Thymus (tissue), 14 donors: ENCODE measurements at places on chromosomes 5 and 9.
A peak's percentile ranks its signal among the peaks of the same experiment; 100 is the strongest.

DNA sequence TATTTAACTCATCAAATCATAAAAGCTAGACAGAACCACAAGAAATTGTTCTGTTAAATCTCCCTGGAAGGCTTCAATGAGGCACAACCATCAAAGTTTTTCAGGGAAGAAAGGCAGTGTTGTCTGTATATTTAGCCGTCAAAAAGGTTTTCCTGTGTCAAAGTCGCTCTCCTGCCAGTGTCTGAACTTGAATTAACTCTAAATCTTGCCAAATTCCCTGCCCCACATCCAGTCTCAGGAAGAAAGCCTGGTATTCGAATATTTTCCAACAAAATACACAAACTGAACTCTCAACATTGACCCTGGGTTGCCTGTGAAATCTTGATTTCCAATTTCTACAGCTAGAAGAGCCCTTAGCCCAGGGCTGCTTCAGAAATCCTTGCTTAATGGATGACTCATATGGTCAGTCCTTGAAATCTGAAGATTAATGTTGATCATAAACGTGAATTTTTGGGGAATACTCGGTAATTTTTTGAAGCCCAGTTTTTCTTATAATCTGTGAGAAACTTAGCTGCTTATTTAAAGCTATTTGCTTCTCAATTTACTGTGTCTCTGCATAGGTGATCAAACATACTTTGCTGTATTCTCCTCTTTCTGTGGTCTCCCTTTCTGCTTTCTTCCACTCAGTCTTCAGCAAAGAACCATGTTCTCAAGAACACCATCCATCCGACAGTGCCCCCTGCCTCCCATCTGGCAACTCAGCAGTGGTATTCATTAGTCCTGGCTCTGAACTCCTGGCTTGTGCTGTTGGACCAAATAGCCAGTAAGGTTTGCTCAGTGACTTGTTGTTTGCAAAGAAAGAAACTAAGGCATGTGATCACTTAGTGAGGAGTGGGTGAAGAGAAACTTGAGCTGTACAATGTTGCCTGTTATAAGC, 58.9 kb downstream of the NREP start:
- H3K4me1 ChIP-seq = peaks cover 31% of the 10 kb centered on the region
- no peak overlapping the region for H3K27ac ChIP-seq
- no peak overlapping the region for H3K4me3 ChIP-seq
- no peak for DNase-seq

DNA sequence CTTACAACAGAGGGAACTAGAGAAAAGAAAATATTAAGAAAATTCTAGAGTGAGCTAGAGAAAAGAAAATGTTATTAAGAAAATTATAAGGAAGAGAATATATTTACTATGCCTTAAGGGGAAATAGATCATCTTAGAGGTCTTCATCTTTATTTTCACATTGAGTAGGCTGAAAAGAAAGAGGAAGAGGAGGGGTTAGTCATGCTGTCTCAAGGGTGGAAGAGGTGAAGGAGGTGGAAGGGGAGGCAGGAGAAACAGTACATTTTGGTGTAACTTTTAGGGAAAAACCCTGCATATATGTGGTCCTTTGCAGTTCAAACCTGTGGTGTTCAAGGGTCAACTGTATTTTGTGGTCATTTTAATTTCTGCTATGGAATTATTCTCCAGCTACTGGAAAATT, 46.6 kb downstream of the PPIP5K2 start:
- H3K27ac ChIP-seq = no peak overlapping the region
- no peaks in the 10 kb centered on the region for H3K4me1 ChIP-seq
- H3K36me3 ChIP-seq = peaks cover 13% of the 10 kb centered on the region
- DNase-seq = no peak

- no peaks in the 10 kb centered on the region for H3K36me3 ChIP-seq
- DNase-seq = no peak
- H3K27me3 ChIP-seq = no peaks in the 10 kb centered on the region
- no peaks in the 10 kb centered on the region for H3K4me1 ChIP-seq
- H3K27ac ChIP-seq = no peak overlapping the region
These were observed 351.3 kb downstream of the DRD1 start for GRCh38 chr5:175092691-175093090.

- H3K36me3 ChIP-seq = no peaks in the 10 kb centered on the region
- no peaks in the 10 kb centered on the region for H3K4me1 ChIP-seq
- no peak overlapping the region for H3K4me3 ChIP-seq
- no peaks in the 10 kb centered on the region for H3K27me3 ChIP-seq
- no peak for DNase-seq
These were observed 315.0 kb downstream of the FER start for GRCh38 chr5:109062664-109063063.

- no peak overlapping the region for H3K27ac ChIP-seq
- no peak overlapping the region for H3K4me3 ChIP-seq
- H3K36me3 ChIP-seq = no peaks in the 10 kb centered on the region
- DNase-seq = no peak
These were observed 11.9 kb downstream of the BASP1 start for GRCh38 chr5:17229313-17229712.

GRCh38 chr5:128613128-128613527, 75.1 kb upstream of the FBN2 start:
- no peak for DNase-seq
- H3K4me3 ChIP-seq = no peak overlapping the region
- H3K27ac ChIP-seq = no peak overlapping the region
- no peaks in the 10 kb centered on the region for H3K4me1 ChIP-seq
- no peaks in the 10 kb centered on the region for H3K27me3 ChIP-seq
- no peaks in the 10 kb centered on the region for H3K36me3 ChIP-seq

DNA sequence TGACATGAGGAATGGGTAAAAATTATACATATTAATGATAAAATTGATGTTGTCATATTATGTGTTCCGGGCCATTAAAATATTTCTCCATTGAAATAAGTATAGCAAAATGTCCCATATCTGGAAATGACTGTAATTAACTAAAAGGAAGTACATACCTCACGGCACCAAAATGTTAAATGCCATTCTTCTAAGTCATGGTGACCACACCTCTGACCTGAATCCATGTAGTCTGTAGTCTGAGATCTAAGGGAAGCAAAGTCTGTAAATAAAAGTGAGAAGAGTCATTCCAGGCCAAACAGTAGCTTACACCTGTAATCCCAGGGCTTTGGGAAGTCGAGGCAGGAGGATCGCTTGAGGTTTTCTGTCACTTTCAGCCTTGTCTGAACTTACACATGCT, 8.7 kb upstream of the GDA start:
- no peaks in the 10 kb centered on the region for H3K4me1 ChIP-seq
- no peak overlapping the region for H3K4me3 ChIP-seq
- no peak overlapping the region for H3K27ac ChIP-seq
- no peaks in the 10 kb centered on the region for H3K36me3 ChIP-seq

DNA sequence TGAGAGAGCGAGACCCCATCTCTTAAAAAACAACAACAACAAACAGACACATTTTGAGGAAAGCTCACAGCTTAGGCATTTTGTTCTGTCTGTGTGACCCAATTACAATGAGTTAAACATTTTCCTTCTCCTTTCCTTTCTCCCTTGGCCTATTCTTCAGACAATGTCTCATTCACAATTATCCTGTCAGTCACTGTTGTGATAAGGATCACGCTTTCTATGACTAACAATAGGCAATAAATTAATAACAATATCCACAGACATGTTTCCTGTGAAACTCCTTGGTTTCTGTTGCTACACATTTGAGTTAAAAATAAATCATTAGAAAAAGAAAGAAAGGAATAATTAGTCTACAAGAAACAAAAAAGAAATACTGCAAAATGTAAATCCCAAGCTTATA, 19.8 kb upstream of the CARTPT start:
- no peak overlapping the region for H3K4me3 ChIP-seq
- H3K27me3 ChIP-seq = no peaks in the 10 kb centered on the region
- no peaks in the 10 kb centered on the region for H3K4me1 ChIP-seq

DNA sequence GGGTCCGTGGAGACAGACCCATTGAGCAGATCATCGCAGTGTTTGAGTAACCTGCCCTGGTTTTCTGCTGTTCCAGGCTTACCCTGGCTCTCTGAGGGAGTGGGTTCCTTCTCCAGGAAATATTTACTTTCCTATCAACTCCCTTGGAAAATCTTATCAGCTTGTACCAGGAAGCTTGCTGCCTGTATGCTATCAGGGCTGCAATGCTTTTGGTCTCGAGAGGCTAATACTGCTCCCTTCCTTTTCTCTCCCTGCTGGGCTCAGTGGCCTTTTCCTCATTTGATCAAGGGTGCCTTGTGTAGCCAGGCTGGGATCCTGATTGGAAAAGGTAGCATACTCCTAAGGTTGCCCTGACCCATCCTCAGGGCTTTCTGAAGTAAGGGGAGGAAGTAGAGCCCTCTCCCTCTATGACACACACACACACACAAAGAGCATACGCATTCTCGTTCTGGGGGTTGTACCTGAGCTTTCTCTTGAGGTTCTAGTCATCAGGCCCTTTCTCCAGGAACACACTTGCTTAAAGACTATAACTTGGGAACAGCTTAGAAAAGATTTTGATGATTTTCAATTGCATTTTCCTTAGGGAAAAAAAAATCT, 41.6 kb downstream of the CYSTM1 start:
- H3K27ac ChIP-seq = no peak overlapping the region
- no peak for DNase-seq
- H3K4me1 ChIP-seq = no peaks in the 10 kb centered on the region
- no peaks in the 10 kb centered on the region for H3K36me3 ChIP-seq

GRCh38 chr5:176714067-176714466, 66.8 kb downstream of the TSPAN17 start:
- no peaks in the 10 kb centered on the region for H3K4me1 ChIP-seq
- H3K27ac ChIP-seq = no peak overlapping the region
- H3K27me3 ChIP-seq = peaks cover 4% of the 10 kb centered on the region

GRCh38 chr5:135233477-135233876, 165.6 kb downstream of the MACROH2A1 start:
- H3K27me3 ChIP-seq = no peaks in the 10 kb centered on the region
- no peak for DNase-seq
- H3K27ac ChIP-seq = no peak overlapping the region
- peaks cover 5% of the 10 kb centered on the region for H3K4me1 ChIP-seq

- H3K4me1 ChIP-seq = no peaks in the 10 kb centered on the region
- H3K27ac ChIP-seq = no peak overlapping the region
- no peak overlapping the region for H3K4me3 ChIP-seq
- no peak for DNase-seq
- H3K27me3 ChIP-seq = no peaks in the 10 kb centered on the region
- no peaks in the 10 kb centered on the region for H3K36me3 ChIP-seq
These were observed 76.0 kb upstream of the RASA1 start for GRCh38 chr5:87191645-87192044.

- H3K27ac ChIP-seq = no peak overlapping the region
- H3K4me1 ChIP-seq = no peaks in the 10 kb centered on the region
These were observed 425.3 kb downstream of the CSNK1G3 start for GRCh38 chr5:123937230-123937629.

- H3K36me3 ChIP-seq = no peaks in the 10 kb centered on the region
- peaks cover 23% of the 10 kb centered on the region for H3K4me1 ChIP-seq
- peaks cover 36% of the 10 kb centered on the region for H3K27me3 ChIP-seq
- peak overlapping the region; percentile 52 for H3K27ac ChIP-seq
- no peak for DNase-seq
- peak overlapping the region; percentile 76 for H3K4me3 ChIP-seq
These were observed 2.1 kb downstream of the ANKRD33B start for GRCh38 chr5:10565785-10566542.

DNA sequence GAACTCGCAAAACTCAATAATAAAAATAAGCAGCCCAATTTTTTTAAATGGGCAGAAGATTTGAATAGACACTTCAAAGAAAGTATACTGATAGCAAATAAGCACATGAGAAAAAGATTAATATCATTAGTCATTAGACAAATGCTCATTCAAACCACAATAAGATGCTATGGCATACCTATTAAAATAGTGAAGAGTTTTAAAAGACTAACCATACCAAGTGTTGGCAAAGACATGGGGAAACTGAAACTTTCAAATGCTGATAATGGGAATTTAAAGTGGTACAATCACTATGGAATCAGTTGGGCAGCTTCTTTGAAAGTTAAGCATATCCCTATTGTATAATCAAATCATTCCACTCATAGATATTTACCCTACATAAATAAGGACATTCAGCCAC, 26.6 kb upstream of the ORM1 start:
- no peak overlapping the region for H3K27ac ChIP-seq
- H3K36me3 ChIP-seq = no peaks in the 10 kb centered on the region

GRCh38 chr5:179235416-179236400, 109.6 kb downstream of the ADAMTS2 start:
- H3K4me1 ChIP-seq = no peaks in the 10 kb centered on the region
- DNase-seq = no peak
- H3K27ac ChIP-seq = no peak overlapping the region
- H3K27me3 ChIP-seq = no peaks in the 10 kb centered on the region
- no peaks in the 10 kb centered on the region for H3K36me3 ChIP-seq

DNA sequence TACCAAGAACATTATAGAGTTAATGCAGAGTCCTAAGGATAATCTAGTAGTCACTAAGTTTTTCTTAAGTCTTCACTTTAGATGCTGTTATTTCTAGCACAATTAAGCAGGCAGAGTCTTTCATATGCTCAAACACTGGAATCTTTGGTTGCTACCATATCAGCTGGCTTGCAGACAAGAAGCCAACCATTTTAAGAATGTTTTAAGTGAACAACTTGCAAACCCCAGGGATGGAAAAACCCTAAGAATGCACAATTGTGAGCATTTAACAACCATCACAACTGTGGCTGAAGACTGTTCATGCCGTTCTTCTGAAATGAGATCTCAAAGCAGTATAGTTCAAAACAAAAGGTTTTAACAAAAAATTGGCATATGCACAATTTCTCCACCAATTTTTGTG, 55.1 kb downstream of the CSNK1A1 start:
- H3K27me3 ChIP-seq = no peaks in the 10 kb centered on the region
- no peak overlapping the region for H3K27ac ChIP-seq
- no peak overlapping the region for H3K4me3 ChIP-seq
- no peaks in the 10 kb centered on the region for H3K4me1 ChIP-seq

GRCh38 chr5:145996135-145996534, 59.8 kb downstream of the SH3RF2 start:
- no peaks in the 10 kb centered on the region for H3K27me3 ChIP-seq
- H3K4me3 ChIP-seq = no peak overlapping the region
- DNase-seq = no peak

- H3K27ac ChIP-seq = no peak overlapping the region
- no peaks in the 10 kb centered on the region for H3K36me3 ChIP-seq
- no peak for DNase-seq
- peaks cover 2% of the 10 kb centered on the region for H3K27me3 ChIP-seq
These were observed 161.5 kb upstream of the KIF2A start for GRCh38 chr5:62144401-62145022.

- no peaks in the 10 kb centered on the region for H3K4me1 ChIP-seq
- no peak overlapping the region for H3K4me3 ChIP-seq
- H3K27ac ChIP-seq = no peak overlapping the region
- H3K27me3 ChIP-seq = no peaks in the 10 kb centered on the region
- DNase-seq = no peak
These were observed 6.8 kb upstream of the RECK start for GRCh38 chr9:36029765-36030528.
